ENCODE measurements at places on chromosomes 1 and 21.

GRCh38 chr1:182173808-182174512 lies 112.4 kb upstream of the ZNF648 start:
- no peak for DNase-seq

- DNase-seq, result no peak
These were observed 395.4 kb downstream of the NTNG1 start for GRCh38 chr1:107536266-107536665.

GRCh38 chr1:198747127-198747526 lies 108.3 kb downstream of the PTPRC start:
- no peak for DNase-seq

GRCh38 chr21:27024301-27024700 lies 57.4 kb upstream of the ADAMTS5 start:
- DNase-seq, result no peak

- DNase-seq, result no peak
These were observed 8.3 kb downstream of the OLIG2 start for GRCh38 chr21:33033961-33034413.

- peak; percentile 16 for DNase-seq
These were observed 43.2 kb upstream of the C1orf185 start for GRCh38 chr1:51058858-51059257.
